NCI-H1417 treated with DMSO at 0.1 percent for 48 hours (cell line): ENCODE measurements at places on chromosomes 5 and 9.

GRCh38 chr5:176912115-176912514 is 13.0 kb upstream of the HK3 start:
- DNase-seq, result no peak

DNA sequence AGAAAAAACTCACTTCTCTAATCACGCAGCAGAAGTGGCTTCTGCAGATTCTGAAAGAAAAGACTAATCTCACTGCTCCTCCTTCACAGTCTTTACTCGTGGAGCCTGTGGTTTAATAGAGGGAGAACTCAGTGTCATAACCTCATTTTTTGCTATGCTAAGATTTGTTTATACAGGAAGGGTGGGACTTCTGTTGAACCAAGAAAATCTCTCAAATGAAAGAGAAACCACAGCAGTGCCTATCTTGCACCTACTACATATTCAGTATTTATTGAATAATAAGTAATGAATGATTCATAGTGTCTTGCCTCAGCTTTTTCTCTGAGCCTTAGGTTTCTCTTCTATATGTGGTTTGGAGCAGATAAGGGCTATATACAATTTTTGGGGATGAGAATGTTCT is 136.1 kb upstream of the DMAC1 start:
- DNase-seq, result no peak

DNA sequence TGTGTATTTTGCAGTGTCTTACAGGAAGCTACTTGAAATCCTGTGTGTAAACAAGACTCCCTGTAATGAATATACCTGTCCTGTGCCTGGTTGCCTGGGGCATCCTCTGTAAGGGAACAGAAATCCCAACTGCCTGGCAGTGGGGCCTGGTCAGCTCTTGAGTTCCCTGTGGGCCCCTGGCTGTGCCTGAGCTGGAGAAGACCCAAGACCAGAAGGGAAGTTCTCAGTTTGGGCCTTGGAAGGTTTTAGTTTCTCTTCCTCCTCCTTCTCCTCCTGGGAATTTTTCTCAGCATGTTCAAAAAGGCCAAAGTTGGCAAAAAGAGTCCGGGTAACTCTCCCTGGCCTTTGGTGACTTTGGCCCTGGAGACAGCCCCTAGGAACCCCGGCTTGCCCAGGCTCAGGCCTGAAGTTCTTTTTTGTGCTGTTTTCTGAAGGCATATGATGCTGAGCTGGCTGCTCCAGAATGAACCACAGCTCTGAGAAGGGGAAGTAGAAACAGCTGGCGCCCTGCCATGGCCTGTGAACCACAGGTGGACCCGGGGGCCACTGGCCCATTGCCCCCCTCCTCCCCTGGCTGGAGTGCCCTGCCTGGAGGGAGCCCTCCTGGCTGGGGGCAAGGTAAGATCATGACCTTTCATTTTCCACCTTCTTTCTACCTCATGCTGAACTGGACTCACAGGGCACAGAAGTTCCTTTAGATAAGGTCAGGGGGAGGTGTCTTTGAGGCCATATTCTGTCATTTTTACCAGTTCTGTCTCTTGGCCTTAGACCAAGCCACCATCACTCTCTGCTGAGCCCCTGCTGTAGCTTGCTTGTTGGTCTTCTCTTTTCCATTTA is 5.8 kb downstream of the TMEM268 start:
- no peak for DNase-seq

- no peak for DNase-seq
Measured at GRCh38 chr5:72552041-72552557, 44.9 kb upstream of the ZNF366 start.

- DNase-seq, result no peak
Measured at GRCh38 chr9:115378758-115379157, 260.8 kb upstream of the TNC start.

GRCh38 chr5:141743866-141744272 is 61.8 kb upstream of the ARAP3 start:
- DNase-seq, result no peak

DNA sequence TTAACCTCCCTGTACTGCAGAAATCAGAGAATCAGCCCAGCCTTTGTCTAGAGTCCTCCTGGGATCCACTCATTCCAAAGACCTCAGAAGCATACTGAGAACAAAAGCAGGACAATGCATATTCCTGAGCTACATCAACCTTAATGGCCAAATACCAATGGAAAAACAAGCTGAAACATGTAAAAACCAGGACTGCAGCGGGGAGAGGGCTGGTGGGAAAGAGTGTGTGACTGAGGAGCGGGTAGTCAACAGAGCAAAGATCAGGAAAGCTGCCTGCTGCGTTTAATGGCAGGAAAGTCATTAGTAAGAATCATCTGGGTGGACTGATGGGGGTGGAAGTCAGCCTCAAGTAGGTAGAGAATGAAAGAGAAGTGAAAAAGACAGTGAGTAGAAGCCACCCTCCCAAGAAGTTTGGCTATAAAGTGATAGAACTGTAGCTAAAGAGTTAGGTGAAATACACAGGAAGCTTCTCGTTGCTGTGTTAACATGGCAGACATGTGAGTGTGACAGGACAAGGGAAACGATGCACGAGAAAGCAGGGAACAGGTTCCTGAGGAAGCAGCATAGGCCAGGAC is 88.1 kb downstream of the OTULIN start:
- DNase-seq, result no peak

DNA sequence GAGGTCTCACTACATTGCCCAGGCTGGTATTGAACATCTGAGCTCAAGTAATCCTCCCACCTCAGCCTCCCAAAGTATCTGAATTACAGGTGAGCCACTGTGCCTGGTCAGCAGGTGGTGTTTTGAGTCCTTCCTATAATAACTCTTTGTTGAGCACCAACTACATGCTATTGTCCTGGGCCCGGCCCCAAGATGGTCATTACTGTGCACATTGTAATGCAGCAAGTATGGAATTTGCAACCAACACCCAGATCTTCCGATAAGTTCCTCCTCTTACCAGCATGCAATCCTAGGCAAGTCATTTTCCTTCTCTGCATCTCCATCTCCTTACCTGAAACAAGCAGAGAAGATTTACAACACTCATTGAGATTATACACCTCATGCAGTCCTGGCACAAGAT is 510.3 kb upstream of the KLF4 start:
- DNase-seq, result no peak

DNA sequence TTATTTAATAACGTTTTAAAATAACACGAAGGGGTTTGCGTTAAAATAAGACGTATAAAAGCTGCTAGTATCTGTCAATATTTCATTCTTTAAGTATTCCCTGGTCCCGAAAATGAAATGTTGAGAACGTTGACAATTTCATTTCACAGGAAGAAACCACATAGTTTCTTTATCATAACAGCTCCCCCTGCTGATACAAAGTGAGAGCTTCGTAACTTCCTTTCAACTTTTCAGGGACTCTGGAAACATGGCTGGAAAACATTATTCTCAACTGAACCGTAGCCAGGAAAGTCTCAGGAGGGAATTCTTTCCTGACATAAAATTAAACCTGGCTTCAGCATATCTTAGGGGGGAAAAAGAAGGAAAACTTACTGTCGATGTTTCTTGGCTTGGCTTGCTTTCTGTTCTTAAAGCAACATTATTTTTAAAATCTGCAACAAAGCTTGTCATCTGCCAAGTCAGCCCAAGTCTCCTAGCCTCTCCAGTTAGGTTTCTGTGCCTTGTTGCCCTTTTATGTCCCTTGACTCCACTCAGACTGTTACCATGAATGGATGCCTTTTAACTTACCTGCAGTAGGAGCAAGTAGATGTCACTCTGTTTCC is 122.9 kb upstream of the DAB2 start:
- DNase-seq, result no peak

GRCh38 chr5:146185161-146185560 is 2.7 kb upstream of the LARS1 start:
- DNase-seq, result no peak
